ENCODE measurements at places on chromosomes 13 and 19.

DNA sequence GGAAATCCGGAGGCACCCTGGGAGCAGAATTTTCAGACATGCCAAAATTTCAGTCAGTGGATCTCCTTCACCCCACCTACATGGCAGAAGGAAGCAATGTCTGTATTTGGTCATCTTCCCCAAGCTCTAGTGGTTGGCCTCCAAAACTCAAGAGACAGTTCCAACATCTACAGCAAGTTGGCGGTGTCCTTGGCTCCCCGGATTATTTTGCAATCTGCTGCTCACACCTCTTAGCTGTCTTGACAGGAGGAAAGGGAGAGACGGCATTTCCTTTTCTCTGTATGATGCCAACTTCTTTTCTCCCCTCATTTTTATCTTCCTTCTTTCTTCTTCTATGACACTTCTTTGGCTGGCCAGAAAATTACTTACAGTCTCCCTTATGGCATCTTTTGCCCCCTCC, 159.9 kb downstream of the SUCLA2 start:
- DNase-seq = no peak

- no peak for DNase-seq
Measured at GRCh38 chr19:49585023-49585422, 3.9 kb downstream of the PRRG2 start.

- DNase-seq = no peak
Measured at GRCh38 chr13:99199541-99200431, 868 bp upstream of the UBAC2 start.

DNA sequence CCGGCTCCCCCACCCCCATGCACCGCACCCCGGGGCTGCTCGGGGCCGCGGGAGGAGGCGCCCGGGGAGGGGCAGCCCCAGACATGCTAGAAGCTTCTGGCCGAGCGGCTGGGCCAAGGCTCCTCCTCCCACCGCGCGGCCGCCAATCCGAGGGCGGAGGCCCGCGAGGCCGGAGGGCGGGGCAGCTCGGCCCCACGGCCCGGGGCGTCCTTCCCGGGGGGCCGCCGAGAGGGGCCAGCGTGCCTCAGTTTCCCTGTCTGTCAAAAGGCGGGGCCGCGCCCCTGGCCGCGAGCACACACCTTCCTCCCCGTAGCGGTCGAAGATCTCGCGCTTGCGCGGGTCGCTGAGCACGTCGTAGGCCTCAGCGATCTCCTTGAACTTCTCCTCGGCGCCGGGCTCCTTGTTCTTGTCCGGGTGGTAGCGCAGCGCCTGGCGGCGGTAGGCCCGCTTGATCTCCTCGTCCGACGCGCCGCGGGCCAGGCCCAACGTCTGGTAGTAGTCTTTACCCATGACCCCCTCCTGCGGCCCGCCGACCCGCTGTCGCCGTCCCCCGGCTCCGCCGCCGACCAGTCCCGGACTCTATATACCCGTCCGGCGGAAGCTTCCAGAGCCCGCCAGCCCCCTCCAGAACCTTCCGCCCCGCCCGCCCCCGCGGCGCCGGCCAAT, at the start of gene DNAJB1:
Gene DNAJB1, minus strand, starts transcription at position 558 of the 666 bp plus-strand sequence. Its CDS starts 48 bp downstream, at position 510.
- peak; percentile 73 for DNase-seq

GRCh38 chr19:49929121-49929610, at the start of the genes ATF5 and NUP62:
Gene ATF5 (plus strand): TSS chr19:49929205. CDS start chr19:49930851, 1,646 bp downstream.
Gene NUP62 (minus strand): TSS chr19:49929504. CDS start chr19:49909807, 19,697 bp downstream.
- DNase-seq = peak; percentile 88

DNA sequence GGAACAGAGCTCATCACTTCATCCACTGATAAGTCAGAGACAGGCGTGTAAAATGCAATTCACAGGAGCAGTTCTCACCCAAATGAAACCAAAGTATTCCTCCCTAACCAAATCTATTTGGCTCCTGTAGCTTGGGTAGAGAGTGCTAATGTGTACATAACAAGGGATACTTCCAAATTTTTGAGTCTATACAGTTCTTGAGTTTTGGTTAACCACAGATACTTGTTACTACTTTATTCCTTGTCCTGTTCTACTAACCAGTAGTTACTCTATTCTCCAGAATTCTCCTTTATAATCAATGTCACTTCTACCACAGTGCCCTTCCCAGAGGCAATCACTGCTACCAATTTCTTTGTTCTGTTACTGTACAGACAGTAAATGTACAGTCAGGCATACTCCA, 57.3 kb downstream of the ELF1 start:
- DNase-seq = no peak

GRCh38 chr19:41095703-41096102, 7.5 kb downstream of the CYP2A13 start:
- no peak for DNase-seq

DNA sequence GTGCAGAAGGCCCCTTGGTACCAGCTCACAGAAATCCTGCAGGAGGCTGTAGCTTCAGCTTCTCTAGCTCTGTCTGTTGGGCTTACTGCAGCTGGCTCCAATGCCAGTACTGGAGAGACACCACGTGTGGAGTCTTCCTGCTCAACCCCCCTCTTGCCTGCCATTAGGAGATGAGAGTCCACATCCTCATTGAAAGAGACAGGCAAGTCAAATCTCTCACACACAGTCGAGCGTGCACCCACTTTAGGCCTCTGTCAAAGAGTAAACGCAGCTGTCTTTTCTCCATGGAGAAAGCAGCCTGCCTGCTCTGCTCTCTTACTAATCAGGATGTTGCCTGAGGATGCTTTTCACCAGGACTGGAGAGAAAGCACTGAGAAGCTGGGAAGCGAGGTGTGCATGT, 523.0 kb upstream of the NBEA start:
- no peak for DNase-seq

- DNase-seq = no peak
Measured at GRCh38 chr19:43489979-43490599, 14.5 kb downstream of the PHLDB3 start.

DNA sequence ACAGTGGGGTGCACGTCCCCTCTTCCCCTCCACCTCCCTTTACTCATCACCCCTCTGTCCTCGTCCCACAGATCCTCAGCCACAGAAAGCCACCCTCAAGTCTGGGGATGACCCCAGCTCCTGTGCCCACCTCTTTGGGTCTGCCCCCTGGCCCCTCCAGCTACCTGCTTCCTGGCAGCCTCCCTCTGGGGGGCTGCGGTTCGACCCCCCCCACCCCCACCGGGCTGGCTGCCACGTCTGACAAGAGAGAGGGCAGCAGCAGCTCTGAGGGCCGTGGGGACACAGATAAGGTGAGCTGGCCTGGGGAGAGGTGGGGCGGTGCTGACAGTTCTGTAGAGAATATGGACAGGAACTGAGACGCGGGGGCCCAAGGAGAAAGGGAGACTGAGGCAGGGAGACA, 11.1 kb downstream of the IRF3 start:
- DNase-seq = no peak

DNA sequence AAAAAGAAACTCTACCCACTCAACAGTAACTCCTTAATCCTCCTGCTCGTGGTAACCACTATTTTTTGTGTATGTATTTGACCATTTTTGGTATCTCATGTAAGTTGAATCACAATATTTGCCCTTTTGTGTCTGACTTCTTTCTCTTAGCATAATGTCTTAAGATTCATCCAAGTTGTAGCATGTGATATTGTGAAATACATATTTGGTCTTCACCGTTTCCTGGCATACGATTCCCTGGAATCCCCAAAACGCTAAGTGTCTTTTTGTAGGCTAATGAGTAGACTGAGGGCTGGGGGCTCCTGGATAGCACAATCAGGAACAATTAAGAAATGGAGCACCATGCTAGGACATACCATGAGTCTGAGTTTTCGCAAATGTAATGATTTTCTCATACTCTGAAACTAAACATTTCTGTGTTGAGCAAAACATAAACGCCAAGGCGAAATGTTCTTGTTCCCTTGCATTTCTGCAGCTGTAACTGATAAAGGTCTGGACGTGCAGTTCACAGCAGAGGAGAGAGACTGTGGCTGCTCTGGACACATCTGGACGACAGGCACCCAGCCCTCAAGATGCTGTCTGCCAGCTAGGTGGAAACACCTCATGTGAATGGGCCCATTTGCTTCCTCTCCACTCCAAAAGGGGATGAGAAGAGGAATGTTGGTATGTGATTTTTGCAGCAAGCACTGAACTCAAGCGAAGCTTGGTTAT, 38.4 kb downstream of the BRD4 start:
- DNase-seq = no peak

DNA sequence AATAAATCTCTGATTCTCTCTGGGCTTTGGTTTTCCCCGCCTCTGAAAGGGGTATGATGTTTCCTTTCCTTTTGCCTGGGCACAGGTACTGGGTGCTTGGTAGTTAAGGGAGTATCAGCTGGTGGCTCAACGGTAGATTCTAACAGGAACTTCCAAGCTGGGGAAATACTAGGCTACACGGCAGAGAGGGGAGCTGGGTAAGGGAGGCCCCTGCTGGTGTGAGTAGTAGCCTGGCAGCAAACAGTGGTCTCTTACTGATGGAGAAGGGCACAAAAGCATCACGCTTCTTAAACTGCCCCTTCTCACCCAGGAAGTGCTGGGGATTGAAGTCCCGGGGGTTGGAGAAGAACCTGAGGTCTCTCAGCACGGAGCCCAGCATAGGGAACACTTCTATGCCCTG, 26.9 kb upstream of the CYP2A7 start:
- no peak for DNase-seq

DNA sequence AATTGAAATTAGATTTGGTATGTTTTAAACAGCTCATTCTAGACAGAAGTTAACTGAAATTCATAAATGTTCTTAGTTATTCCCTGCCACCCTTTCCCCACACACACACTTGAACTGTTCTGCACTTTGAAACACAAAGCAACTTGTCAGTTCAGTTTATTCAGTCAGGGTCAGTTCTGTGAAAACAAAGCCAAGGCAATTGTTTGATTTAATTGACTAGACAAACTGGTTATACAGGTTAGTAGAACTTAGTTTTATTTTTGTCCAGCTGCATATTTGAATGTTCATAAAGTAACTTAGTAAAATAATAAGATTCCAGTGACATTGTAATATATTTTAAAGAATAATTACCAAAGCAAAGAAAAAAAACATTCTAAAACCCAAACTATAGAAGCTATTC, 98.3 kb upstream of the KLF5 start:
- no peak for DNase-seq

- no peak for DNase-seq
Measured at GRCh38 chr19:17279436-17279835, 2.3 kb upstream of the ANKLE1 start.

DNA sequence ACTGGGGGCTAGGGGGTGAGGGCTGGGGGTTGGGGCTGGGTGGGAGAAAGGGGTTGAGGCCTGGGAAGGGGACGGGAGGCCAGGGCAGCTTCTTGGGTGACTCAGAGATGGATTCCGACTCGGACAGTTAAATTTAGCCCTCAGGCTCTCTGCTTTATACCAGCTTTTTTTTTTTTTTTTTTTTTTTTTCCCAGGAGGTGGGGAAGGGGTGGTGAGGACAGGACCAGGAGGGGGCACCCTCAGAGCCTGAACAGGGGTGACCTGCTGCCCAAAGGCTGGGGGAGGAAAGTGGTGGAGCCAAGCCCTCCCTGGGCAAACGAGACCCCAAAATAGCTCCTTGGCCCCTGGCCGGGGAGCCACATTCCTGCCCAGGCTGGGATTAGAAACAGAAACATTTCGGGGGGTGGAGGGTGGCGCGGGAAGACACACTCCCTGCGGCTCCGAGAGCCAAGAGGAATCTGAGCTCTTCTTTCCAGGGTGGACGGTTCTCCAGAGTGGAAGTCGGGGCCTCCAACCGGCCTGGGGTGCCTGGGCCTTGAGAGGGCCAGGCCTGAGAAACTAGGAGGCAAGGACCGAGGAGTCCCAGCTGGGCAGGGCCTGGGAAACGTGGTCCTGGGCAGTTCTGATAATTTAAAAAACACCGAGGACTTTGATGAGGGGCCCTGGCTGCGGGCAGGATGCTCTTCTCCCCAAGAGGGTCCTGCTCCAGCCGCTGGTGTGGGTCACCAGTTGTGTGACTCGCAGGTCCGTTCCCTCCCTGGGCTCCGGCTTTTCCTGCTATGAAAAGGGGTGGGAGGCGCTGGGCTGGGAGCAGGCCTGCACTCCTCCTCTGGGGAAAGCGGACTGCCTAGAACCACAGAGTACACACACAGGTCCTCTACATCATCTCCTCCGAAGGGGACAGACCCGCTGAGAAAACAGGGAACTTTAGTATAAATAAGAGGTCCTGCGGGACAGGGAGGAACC, 813 bp upstream of the DMPK start:
- DNase-seq = no peak

DNA sequence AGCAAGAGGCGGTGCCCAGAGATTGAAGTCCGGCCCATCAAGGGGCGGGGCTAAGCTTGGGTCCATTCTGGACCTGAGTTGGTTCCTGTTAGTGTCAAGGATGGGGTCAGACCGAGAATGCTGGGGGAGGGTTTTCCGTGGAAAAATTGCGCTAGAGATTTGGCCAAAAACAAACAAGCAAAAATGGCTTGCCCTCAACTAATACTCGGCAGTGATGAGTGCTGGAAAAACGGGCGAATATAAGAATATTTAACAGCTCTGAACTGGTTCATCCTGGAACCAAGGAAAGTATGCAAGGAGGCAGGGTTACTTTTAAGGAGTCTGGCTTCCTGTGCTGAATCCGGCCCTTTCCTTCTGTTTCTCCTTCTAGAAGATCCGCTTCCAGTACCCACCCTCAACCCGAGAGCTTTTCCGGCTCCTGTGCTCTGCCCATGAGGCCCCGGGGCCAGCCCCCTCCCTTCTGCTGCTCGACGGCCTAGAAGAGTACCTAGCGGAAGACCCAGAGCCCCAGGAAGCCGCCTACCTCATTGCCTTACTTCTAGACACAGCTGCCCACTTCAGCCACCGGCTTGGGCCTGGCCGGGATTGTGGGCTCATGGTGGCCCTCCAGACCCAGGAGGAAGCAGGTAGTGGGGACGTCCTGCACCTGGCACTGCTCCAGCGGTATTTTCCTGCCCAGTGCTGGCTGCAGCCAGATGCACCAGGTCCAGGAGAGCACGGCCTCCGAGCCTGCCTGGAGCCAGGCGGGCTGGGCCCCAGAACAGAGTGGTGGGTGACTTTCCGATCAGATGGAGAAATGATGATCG, 880 bp downstream of the SWSAP1 start:
- peak; percentile 75 for DNase-seq

- no peak for DNase-seq
Measured at GRCh38 chr13:109026266-109026665, 396.9 kb downstream of the MYO16 start.

DNA sequence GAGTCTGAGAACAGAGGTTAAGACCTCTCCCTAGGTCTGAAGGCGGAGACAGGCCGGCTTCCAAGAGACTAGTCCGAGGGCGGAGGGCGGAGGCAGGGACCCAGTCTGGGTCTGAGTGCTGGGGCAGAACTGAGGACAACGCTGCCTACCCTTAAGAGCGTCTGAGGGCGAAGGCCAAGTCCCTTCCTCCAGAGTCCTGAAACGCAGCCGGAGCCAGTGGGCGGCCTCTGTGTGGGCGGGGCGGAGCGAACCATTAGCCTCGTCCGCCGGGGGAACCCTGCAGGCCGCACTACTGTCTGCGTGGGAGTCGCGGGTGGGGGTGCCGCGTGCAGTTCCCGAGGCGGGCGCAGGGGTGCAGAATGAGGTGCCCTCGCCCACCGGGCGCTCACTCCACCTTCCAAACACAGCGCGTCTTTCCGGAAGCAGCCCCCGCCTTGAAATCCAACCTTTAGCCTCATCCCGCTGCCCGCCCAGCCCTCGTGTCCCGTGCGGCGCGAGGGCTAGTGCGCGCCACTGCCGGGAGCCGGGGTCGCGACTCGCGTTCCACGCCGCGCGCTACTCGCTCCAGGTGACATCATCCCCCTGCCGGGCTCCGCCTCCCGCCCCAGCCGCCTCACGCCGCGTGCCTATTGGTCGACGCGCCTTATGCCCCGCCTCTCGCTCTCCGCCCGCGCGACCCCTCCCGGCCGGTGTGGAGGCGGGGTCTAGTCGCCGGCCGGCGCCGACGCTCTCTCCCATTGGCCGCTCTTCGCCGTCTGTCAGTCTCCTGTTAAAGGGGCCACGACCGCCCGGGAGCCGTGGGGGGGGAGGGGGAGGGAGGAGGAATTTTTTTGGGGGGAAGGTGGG, at the start of gene C19orf73:
Gene C19orf73, minus strand, starts transcription at position 579 of the 846 bp plus-strand sequence. Its CDS starts 121 bp downstream, at position 458.
- peak; percentile 94 for DNase-seq

GRCh38 chr19:18270326-18270725, 3.9 kb downstream of the IQCN start:
- DNase-seq = no peak
